ENCODE measurements at places on chromosomes 7 and 10.

- no peak for DNase-seq
These were observed 415.1 kb upstream of the C7orf33 start for GRCh38 chr7:148175512-148175911.

DNA sequence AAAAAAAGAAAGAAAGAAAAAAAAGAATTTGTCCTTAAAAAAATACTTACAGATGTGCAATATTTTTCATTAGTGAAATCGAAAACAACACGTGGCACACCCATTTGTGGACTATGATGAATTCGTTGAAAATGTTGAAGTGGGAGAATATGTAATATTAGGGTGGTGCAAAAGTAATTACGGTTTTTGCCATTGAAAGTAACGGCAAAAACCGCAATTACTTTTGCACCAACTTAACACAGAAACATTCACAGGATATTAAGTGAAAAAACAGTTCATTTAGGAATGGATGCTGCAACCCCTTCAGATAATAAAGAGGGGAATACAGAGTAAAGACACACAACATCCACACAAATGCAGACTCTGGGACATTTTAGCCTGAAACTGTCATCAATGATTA is 96.0 kb downstream of the CALN1 start:
- DNase-seq: no peak

DNA sequence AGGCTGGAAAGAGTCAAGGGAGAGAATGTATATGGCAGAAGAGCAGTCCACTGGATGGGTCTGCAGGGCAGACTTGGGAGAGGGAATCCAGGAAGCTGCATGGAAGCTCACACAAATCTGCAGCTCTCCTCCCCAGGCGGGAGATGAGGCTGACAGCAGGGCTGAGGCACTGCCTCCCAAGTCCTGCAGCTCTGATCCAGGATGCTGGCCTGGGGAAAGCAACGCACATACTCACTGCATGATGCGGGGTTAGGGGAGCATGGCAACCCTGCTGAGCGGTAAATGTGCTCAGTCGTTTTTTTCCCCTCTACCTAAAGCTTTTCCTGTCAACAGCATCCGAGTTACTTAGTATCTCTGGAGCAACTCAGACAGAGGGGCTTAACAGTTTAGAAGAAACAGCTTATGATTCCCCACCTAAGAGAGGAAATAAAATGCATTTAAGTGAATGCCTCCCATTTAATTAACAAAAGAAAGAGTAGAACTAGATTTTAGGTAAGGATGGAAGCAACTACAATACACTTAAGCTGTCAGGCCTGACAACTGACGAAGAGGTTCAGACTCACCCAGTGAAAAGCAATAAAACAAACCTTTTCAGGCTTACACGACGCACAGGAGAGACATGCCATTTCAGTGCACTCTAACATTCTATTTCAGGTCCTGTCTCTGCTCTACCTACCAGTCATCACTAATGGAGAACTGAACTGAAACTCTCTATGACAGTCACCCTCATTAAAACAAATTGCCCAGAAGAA is 37.0 kb downstream of the CHCHD3 start:
- no peak for DNase-seq

DNA sequence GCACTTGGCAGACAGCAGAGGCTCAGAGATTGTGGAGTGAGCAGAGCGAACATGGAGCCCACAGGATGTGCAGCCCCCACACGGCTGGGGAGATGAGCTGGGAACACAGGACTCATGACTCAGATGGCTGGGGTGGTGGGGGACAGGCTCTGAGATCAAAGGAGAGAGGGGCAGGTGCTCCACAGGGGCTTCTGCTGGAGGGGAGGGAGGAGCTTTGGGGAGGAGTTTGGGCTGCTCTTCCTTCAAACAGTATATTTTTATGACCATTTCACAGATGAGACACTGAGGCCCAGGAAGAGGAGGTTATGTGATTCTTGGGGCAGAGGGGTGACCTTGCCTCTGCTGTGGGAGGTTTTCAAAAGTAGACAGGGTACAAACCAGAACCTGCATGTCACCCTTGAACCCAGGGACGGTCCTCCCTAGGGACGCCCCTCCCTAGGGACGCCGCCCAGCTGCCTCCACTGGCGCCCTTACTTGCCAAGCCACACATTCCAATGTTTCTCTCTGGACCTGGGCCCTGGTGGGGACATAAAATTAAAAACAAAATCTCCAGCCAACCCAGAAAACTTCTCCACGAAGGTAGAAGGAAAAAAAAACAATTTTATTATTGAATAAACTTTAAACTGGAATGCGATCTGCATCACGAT is 981 bp upstream of the CRYGN start:
- no peak for DNase-seq

GRCh38 chr7:2017914-2018568 is 214.7 kb downstream of the MAD1L1 start:
- no peak for DNase-seq

DNA sequence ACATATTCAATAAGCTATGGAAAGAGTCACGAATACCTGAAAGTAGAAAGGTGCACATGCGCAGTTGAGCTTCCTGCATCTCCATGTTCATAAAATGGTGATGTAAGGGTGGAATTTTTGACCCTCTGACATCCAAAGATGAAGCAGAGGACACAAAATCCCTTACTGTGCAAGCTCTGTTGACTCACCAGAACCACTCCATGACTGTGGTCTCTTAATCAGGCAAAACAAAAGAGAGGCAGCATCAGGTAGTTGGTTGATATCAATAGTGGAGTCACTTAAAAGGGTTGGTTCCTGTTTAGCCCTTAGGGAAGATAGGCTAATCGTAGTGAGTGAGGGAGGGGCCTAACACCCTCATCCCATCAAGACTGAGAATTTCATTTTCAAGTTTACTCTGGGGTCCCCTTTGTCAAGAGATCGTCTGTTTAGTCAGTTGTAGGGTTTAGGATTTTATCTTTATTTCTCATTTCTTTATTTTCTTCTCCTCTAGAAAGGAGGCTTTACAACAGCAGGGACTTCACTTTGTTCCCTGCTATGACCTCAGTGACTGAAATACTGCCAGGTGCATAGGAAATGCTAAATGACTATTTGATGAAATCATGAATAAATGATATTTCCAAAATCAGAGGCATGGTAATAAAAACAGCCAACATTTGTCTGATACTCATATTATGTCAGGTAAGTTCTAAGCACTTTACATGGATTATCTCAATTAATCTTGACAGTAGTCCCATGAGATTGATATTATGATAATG is 98.1 kb downstream of the CD36 start:
- no peak for DNase-seq

DNA sequence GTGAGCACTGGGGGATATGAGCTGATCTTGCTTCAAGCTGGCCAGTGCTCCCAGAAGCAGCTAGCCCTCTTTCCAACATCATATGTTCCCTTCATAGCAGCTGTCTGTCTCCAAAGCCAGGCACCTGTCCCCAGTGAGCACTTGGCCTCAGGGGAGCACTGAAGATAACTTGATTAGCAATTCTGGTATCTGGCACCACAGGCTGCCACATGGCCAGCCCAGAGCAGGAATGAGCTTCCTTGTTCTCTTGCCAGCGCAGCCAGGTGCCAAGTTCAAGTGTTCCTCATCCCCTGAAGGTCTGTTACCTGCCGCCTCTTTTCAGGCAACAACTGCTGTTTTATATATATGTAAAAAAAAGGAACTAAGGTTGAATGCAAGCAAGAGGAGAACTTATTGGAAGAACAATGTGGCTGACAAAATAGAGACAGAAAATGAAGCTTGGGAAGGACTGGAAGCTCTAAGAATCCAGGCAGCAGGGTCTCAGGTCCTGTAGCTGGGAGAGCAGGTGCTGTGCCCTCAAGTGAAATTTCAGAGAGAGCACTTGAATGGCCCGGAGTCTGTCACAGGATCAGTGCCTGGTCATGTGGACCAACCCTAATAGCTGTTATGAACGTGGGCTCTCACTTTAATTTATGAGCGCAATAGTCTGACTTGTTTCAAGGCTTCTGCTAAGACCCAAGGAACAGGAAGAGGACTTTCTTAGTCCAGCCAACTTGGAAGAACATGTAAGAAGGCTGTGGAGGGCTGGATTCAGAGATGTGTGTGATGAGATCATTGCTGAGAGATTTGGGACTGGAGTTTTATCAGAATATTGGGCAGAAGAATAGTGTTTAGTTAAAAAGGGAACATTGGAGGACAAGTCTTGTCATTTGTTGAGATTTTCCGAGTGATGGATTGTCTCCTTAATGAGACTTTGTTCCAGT is 267.2 kb downstream of the GLRX3 start:
- no peak for DNase-seq

DNA sequence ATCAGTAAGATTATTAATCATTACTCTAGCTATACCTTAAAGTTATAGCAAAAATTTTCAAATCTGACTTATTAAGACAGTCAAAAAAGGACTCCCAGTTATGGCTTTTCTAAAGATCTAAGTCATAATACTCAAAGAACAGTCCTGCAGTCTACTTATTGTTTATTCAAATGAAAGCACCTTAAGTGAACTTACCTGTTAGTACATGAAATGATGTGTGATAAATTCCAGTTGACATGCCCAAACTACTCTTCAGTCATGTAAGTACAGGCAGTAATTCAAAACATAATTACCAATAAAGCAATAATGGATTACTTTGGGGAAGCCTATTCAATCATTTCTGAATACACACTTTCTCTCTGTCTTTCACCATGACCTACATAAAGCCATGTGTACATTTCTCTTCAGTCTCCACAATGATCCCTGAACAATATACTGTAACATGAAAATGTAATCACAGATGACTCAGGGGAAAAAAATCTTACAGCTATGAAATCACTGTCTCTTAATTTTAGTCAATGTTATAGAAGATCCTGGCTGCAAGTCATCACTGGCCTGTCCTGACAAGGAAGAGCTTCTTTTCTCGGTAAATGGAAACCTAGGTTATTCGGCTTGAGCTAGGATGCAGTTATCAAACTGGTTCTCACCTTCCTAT is 420.7 kb upstream of the LRRTM3 start:
- no peak for DNase-seq

GRCh38 chr10:2282202-2282601 is 544.9 kb upstream of the ADARB2 start:
- DNase-seq: no peak

Measured in stimulated activated CD4-positive, alpha-beta T cell treated with anti-CD3 and anti-CD28 coated beads, Interleukin-1b, Interleukin-23, amount 100 ng/mL, for 1 hour (primary cell).